ENCODE measurements at places on chromosomes 7 and 10.

- DNase-seq: no peak
Measured at GRCh38 chr10:61346796-61347413, 106.3 kb downstream of the TMEM26 start.

GRCh38 chr7:36638140-36638539 lies 86.2 kb downstream of the AOAH start:
- DNase-seq: no peak

GRCh38 chr7:81839708-81840369 lies 70.0 kb upstream of the HGF start:
- no peak for DNase-seq

- no peak for DNase-seq
Measured at GRCh38 chr7:147509541-147510200, 1080.9 kb upstream of the C7orf33 start.

GRCh38 chr10:23063973-23064812 lies 31.2 kb upstream of the MSRB2 start:
- no peak for DNase-seq

DNA sequence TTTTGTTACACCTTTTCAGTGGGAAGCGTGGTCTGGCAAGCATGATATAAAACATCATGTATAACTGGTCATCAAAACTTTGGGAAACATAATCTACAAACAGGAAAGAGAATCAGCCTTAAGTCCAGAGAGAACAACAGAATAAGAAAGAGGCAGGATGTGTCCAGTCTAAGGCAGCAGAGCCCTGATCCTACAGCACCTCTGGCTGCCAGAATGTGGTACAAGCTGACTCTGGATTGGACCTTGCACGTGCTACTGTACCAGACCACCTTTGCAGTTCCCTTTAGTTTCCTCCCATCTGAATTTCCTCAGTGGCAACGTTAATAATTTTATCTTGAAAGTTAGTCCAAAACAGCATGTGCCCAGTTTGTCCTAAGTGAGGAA lies 824.6 kb upstream of the IGFBP3 start:
- no peak for DNase-seq

GRCh38 chr10:88938938-88939337 lies 13.6 kb downstream of the ACTA2 start:
- DNase-seq: no peak

DNA sequence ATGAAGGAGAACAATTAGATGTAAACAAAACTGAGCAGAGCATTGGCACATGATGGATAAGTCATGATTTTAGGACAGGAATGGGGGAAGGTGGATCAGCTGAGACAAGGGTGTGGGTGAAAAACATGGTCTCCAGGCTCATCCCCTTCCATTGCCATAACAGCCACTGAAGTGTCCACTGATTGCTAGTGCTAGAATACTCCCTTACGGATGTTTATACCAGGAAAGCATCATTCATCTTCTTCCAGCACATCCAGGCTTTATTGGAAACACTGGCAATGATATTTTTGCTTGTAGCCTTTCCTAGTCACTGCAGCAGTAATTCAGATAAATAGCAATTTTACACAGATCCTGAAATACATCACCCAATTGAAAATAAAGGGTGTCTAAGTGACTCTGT lies 259.5 kb downstream of the PLXDC2 start:
- DNase-seq: no peak

DNA sequence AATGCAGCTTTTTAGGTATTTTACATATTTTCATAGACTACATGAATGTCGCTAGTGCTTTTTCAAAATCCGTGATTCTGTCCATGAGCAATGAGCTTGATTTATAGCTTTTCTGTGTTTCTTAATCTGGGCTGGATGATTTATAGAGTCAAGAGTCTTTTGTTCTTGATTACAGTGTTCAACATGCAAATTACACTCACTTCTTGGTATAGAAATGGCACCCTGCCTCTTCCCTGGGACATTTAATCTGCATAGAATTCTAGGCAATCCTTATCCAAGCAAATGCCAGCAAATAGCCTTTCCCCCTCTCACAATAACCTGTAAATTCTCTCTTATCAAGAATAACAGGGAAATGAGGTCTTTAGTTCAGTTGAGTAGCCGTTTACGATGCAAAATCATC lies 246.2 kb upstream of the SEMA3C start:
- DNase-seq: no peak

DNA sequence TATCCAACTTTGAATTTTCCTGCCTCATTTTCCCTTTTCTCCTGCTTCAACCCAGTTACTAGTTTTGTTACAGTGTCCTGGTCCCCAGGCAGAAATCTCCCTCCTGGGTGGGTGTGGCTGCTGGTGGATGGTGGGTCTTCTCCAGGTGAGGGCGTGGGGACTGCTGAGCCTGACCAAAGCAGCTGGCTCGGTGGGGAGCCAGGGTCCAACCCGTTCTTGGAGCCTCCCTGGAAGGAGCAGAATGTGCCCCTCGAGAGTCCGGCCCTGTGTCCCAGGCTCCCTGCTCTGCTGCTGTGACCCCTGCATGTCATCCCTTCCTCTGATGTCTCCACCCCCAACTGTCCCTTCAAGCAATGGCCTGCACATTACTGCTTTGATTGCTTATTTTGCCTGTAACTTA lies 86.6 kb upstream of the TCERG1L start:
- no peak for DNase-seq

GRCh38 chr7:56007891-56008290 lies 43.4 kb downstream of the PSPH start:
- no peak for DNase-seq

Measured in stimulated activated CD8-positive, alpha-beta memory T cell treated with anti-CD3 and anti-CD28 coated beads, Interleukin-15, amount 100 ng/mL, for 24 hours (primary cell).